ENCODE measurements at places on chromosomes 7 and 10.
A peak's percentile ranks its signal among the peaks of the same experiment; 100 is the strongest.

DNA sequence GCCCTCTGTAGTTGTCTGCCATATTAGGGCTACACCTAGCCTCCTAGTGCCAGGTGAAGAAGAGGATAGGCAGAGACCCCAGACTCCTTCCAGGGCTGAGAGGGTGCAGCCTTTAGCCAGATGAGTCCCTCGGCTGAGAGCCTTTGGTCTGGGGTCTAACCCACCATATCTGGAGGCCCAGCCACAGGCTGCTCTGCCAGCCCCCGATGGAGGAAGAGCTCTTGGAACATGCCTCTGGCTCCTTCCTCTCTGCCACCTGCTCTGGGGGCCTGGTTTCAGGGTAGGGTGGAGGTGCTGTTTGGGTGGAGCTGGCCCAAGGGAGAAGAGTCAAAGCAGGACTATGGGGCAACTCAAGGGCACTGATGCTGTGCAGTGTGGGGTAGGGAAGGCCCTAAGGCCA lies 1.4 kb downstream of the LRRC18 start:
- no peak for DNase-seq

GRCh38 chr10:113961182-113962031 lies 82.3 kb upstream of the ADRB1 start:
- peak; percentile 12 for DNase-seq

DNA sequence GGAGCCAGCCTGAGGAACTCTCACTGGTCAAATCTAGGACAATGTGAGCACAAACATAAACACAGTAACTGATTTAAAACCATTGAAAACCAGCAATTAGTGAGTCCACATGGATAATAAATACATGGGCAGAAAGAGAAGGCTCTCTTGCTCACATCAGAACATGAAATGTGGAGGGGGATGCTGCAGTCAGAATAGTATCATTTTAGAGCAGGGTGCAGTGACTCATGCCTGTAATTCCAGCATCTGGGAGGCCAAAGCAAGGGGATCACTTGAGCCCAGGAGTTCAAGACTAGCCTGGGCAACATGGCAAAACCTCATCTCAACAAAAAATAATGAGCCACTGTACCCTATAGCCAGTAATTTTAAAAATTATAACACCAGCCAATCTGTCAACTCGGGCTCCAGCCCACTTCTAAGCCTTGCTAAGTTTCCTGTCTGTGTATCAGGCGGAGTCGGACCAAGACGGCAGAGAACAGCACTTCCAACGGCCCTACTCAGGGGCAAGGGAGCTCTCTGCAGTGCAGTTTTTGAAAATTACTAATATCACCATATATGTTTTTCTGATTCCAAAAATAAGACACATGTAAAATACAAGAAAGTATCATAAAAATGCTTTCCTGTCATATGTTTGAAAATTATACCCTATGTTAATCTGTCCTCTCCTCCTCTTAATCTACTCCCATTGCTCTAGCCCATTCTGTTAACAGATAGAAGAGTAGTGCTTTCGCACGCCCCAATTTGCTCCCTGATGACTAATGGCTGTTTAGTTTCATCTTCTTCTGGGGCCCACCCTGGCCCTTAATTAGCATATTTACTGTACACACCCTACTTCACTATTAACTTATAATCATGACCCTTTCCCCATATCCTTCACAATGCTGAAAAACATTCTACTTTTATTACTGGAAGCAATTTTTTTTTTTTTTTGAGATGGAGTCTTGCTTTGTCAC lies 17.1 kb downstream of the URGCP start:
- no peak for DNase-seq

DNA sequence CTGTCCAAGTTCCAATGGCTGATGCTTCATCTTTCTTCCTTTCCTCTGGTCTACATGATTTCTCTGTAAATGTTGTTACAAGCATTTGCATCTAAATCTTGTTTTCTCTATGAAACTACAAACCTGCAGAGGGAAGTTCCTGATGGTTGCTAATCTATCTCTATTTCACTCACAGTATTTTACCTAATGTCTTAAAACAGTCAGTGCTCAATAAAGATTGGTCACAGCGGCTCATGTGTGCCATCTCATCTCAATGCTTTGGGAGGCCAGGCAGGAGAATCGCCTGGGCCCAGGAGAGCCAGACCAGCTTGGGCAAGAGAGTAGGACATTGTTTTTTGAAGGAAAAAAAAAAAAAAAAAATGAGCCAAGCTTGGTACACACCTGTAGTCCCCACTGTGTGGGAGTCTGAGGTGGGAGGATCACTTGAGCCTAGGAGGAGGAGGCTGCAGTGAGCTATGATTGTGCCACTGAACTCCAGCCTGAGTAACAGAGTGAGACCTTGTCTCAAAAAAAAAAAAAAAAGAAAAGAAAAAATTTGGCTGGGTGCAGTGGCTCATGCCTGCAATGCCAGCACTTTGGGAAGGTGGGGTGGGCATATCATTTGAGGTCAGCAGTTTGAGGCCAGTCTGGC lies 71.3 kb upstream of the ARMC3 start:
- no peak for DNase-seq

GRCh38 chr7:87199700-87200450 lies 19.7 kb downstream of the TMEM243 start:
- DNase-seq: no peak

- DNase-seq: no peak
Observed at GRCh38 chr7:139893999-139894398, 64.9 kb downstream of the TBXAS1 start.

DNA sequence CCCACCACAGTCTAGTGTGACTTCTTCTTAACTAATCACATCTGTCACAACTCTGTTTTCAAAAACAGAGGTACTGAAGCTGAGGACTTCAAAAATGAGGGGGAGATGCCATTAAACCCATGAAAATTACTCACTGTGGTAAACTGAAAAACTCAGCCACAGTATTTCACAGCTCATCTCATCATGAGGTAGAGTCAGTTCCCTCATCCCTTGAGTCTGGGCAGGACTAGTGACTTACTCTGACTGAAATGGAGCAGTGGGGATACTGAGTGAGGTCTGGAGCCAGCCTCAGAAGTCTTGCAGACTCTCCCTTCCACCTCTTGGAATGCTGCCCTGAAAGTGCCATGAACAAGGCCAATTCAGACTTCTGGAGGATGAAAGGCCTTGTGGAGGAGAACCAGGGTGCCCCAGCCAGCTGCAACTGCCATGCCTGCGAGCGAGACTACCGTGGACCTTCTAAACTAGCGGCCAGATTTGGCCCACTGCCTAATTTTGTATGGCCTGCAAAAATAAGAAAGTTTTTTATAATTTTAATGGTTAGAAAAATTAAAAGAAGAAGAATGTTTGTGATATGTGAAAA lies 24.7 kb upstream of the ANKRD1 start:
- no peak for DNase-seq

GRCh38 chr7:117505238-117505637 lies 25.4 kb downstream of the CFTR start:
- DNase-seq: no peak

DNA sequence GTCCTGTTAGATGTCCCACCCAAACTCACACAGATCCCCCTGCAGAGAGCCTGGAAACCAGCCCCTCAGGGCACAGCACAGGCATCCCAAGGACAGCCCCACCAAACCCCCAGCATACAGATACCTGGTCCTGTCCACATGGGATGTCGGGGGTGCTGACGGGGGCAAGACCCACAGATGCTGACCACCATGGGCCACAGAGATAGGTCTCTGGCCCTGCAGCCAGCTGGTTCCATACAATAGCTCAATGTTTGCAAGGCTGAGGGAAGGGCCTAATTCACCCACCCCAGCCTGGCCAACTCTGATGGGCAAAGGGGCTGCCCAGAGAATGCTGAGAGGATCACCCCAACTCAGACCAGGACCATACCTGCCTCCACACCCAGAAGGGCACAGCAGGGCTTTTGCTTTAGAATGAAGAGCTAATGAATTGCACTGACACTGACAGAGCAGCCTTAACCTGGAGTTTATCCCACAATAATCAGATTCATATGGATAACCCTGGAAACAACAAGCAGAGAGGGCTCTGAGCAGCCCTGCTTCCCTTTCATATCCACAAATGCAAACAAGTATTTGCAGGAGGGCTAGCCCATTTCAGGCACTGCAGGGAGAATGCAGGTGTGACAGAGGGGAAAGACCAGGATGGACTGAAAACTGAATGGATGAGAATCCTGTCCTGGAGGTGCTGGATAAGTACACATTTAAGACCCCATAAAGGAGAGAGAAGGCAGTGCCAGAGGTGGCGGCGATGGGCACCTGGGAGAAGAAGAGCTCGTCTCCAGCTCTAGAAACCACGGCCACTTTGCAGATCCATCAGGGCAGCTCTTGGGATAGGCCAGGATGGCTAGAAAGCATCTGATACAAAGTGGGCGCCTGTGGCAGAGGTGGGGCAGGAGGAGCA lies 126.7 kb downstream of the TNS3 start:
- DNase-seq: no peak

GRCh38 chr10:93032105-93032808 lies 28.3 kb upstream of the CYP26C1 start:
- no peak for DNase-seq

DNA sequence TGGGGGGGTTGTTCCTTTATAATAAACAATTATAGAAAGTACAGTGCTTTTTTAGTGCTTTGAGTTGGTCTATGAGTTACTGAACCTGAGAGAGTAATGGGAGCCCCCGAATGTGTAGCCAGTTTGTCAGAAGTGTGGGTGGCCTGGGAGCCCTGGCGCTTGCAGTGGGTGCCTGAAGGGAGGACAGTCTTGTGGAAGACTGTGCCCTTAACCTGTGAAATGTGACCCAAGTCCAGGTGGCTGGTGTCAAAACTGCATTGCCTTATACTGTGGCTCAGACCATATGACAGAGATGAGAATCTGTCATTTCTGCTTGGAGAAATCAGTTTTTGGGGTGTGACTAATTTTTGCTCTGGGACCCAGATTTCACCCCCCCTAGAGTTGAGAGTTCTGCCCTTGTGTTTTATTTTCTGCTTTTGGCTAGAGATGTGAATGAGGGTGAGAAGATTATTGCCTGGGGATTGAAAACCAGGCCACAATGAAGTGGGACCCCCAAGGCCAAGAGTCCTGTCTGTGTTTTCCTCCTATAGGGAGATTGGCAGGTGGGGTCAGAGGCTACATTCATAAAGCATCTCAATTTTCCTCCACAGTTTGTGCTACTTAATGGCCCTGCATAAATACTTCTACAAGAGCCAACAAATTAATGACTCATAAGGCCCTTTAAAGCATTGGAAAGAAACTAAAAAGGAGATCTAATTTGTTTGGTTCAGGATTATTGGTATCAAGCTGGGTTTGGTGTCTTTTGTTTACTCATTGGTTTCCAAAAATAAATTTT lies 24.1 kb upstream of the CARD11 start:
- no peak for DNase-seq

- no peak for DNase-seq
Observed at GRCh38 chr7:48384180-48384752, 213.0 kb downstream of the ABCA13 start.

- DNase-seq: no peak
Observed at GRCh38 chr10:44399659-44400451, 15.0 kb upstream of the CXCL12 start.

DNA sequence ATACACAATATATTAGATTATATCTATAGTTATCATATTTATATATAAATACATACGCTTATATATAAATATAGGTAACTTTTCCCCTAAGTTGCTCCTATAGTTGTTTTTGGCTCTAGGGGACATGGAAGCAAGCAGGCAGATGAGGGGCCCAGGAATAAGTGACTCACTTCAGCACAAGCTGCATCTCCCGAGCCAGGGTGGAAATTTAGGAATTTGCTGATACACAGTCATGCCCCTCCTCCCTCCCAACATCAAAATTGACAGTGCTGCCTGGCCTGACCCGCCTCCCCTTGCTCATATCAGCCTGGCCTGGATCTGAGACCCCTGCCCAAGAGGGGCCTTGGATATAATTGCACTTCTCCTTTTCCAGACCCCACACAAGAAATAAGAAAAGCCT lies 33.8 kb downstream of the MKI67 start:
- DNase-seq: no peak

DNA sequence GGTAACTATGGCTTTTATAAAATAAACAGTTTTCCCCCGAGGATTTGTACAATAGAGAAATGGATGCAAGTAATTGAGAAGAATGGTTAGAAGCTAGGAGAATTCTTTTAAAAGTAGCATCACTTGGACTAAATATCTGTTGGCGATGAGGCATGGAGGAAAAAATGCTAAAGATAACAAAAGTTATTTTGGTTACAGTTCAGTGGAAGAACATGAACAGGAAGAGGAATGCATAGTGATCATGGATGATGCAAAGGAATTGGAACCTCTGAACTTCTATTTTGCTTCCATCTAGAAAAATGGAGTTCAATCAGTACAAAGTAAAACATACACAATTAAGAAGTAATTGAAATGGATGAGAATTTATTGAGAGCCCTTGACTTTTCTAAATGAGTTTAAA lies 32.9 kb downstream of the ENTPD1 start:
- DNase-seq: no peak

DNA sequence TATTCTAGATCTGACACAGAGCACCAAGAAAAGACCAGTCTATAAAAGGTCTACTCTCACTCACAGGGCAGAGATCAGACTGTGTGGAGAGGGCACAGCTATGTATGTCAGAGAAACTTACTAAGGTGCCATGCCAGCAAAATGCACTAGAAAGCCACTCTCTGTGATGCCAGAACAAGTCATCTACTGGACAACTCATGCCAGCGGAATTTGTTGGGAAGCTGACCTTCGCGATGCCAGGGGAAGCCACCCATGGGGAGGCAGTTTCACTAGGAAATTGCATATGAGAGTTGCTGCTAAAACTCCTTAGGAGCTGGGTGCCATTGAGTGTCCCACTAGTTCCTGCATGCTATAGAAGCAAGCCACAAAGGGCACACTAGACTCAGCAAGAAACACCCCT lies 58.5 kb downstream of the MICU1 start:
- DNase-seq: no peak

- no peak for DNase-seq
Observed at GRCh38 chr10:11884706-11885423, 61.7 kb downstream of the PROSER2 start.

DNA sequence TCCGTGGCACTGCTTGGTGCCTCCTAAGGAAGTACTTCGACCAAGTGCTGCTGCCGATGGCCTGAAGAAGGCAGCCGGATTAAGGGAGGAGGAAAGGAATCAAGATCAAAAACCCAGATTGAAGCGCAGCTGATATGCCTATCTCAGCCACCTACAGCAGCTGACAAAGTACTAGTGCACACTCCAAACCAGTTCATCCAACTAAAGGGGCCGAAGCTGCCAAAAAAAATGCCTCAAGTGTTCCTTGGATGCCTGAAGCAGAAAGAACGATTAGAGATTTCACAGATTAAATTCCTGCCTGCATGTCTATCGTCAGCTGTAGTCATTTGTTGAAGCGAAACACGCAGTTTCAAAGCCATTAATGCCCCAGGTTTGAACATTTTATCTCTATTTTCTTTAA lies 65.7 kb downstream of the TNRC18 start:
- no peak for DNase-seq

DNA sequence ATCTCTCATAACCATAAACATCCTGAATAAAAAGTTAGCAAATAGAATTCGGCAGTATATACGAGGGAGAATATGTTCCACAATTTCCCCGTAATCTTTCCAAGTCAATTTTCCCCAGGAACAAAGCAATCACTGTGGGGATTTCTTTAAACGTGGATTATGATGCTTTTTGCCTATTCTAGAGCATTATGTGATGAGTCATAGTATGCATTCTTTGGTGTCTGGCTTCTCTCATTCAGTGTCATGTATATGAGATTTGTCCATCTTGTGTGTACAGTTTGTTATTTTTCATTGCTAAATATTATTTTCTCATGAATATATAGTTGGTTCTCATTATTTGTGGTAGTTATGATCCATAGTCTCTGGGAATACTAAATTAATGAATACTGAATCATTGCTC lies 9.9 kb upstream of the OR9A4 start:
- DNase-seq: no peak

- DNase-seq: no peak
Observed at GRCh38 chr10:44016589-44017482, 368.1 kb downstream of the CXCL12 start.

GRCh38 chr7:70694971-70695794 lies 436.8 kb upstream of the GALNT17 start:
- no peak for DNase-seq

Measured in stimulated activated CD4-positive, alpha-beta T cell treated with anti-CD3 and anti-CD28 coated beads, Interleukin-12 subunit alpha, Interleukin-12 subunit beta, amount 100 ng/mL, for 48 hours (primary cell).